ENCODE measurements at places on chromosomes 1 and 21. TPM values are rescaled to one million over a fixed set of nuclear protein-coding genes. Genes with fewer than 3 reads are reported as not detected.

GRCh38 chr1:36717431-36717830 lies 234.7 kb upstream of the CSF3R start:
- no peak for DNase-seq

DNA sequence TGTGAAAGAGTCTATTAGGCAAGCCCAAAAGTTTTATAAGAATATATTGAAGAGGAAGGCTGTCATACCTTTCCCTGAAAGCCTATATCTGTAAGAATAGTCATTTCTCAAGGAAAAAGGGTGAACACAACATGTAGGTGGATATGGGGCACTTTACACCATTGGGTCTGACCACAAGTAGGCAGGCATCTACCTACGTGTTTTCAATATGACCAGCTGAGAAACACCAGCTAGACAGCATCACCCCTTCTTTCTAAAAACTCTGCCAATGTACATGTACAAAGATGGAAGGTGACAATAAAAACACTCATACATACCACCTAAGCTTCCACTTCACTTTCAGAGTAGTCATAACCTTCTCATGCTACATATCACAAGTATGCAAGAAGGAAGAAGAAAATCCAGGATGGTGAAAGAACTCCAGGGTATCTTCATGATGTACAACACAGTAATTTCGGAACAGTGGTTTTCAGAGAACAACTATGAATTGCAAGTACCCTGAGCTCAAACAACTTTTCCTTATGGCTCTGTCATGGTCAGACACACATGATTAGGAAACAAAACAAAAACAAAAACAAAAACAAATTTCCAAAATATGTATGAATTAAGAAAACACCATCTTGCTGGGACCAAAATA lies 98.5 kb upstream of the ADGRL2 start:
- DNase-seq, result no peak

GRCh38 chr21:45030682-45031570 lies 43.5 kb upstream of the ADARB1 start:
- DNase-seq, result no peak

DNA sequence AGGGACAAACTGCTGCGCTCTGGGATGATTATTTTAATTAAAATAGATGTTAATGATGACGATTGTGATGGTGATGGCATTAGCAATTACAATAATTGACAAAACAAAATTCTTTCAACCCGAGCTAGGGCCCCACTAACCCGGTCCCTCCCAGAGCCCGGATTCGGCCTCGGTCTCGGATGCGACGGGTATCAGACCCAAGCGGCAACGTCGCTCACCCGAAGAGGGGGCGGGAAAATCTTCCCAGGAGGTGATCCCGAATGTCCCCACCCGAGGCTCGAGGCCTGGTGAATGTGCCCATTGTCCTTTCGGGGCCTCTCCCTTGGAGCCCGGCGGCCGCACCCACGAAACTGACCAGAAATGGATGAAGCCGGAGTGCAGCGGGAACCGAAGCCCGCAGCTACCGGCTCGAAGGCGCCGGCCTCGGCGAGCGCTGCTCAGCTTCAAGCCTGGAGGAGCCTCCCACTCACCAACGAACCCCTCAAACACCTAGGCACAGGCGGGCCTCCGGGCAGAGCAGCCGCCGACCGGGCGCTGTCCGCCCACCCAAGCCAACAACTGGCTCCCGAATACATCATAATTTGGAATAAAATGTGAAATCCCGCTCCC lies 1.2 kb downstream of the TAL1 start:
- no peak for DNase-seq

GRCh38 chr1:119046785-119047438 lies 58.8 kb upstream of the TBX15 start:
- DNase-seq, result no peak

DNA sequence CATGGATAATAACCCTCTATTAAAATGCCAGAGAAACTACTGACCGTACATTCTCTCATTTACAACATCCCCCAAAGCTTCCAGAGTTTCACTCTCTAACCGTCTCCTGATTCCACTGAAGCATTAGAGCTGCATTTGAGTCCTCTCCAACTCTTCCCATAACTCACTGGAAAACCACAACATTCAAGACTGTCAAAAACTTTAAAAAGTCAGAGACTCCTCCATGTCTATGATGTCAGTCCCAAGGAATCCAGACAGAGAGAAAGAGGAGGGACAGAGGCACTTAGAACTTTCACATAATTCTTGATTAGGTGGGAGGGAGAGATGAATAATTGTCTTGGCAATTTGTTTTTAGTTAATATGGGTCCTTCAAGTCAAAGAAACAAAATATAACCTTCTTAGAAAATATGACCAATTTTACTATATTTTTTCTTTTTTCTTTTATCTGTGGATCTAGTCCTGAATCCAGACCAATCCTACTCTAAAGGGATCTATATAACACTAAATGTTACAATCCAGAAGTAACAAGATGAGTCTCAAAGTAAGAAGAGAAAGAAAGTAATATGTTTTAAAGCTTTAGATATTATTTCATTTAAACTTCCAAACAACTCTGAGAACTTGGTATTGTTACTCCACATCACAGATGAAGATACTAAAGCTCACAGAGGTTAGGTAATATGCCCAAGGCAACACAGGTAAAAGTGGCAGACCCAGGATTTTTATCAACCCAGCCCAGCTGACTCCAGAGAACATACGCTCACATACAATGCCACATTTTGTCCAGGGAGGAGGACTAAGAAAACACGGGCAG lies 23.8 kb downstream of the OTUD7B start:
- no peak for DNase-seq

- DNase-seq, result no peak
Observed at GRCh38 chr1:218480588-218481099, 135.5 kb downstream of the TGFB2 start.

DNA sequence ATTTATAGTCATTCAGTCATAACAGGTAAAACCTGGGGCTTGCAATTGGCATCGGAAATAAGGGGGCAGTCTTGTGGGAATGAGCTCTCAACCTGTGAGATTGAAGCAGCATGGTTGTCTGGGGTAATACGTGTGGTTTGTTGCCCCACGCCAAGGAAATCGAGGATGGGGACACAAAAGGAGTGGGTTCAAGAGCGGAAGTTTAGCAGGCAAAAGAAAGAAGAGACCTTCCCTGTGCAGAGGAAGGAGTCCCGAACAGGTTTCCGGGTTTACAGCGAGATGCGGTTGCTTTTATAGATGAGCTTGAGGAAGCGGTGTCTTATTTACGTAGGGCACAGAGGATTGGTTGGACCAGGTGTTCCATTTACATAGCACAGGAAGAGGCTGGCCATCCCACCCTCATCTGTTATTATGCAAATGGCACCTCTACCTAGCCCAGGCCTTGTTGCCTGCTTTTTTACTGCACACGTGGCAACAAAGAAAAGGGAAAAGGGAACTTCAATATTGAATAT lies 37.3 kb downstream of the IFNAR1 start:
- DNase-seq, result peak; percentile 60

DNA sequence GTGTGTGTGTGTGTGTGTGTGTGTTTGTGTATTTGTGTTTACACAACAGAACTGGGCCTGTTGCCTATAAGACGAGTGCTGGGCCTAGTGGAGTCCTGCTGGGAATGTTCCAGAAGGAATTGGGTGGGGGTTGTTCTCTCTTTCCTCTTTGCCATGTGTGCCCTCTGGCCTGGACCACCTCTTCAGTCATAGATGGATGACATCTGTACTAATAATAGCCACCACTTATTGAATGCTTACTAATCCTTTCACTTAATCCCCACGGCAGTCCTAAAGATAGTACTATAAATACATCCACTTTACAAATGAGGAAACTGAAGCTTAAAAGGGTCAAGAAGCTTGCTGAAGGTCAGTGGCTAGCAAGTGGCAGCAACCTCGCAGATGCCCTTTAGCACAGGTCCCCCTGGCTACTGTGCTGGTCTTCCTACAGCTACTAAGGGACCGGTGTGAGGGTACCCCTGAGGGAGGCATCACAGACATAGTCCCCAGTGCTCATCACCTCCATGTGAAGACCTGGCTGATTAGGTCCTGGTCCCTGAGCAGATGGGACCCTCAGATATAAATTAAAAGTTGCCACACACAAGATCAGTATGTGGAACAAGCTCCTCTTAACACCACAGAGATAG lies 55.2 kb upstream of the KIF1B start:
- DNase-seq, result no peak

Gene LGALS8
- 47.1 TPM for total RNA-seq

Gene CFAP107
- not detected for total RNA-seq

Gene CNR2
- total RNA-seq, result 1.3 TPM

Gene CORT
- total RNA-seq, result 0.27 TPM

Gene OR1C1
- not detected for total RNA-seq

Gene OXCT2
- 1.6 TPM for total RNA-seq

Gene IGSF21
- under 0.01 TPM for total RNA-seq

Gene INAVA
- total RNA-seq, result under 0.01 TPM

Gene FAM72C
- total RNA-seq, result not detected

Gene SPRR3
- not detected for total RNA-seq

Gene CENPF
- 2.4 TPM for total RNA-seq
